ENCODE measurements at places on chromosomes 3 and 15. TPM values are rescaled to one million over a fixed set of nuclear protein-coding genes. Genes with fewer than 3 reads are reported as not detected.

ADPRH gene
- total RNA-seq: 12.3 TPM

RASL12 gene
- not detected for total RNA-seq

CHRM5 gene
- total RNA-seq: 0.31 TPM

SEMA7A gene
- total RNA-seq: 0.65 TPM

SPSB4 gene
- not detected for total RNA-seq

IL5RA gene
- total RNA-seq: not detected

GABRG3 gene
- total RNA-seq: not detected

PLSCR4 gene
- total RNA-seq: 693 TPM

CYP8B1 gene
- total RNA-seq: not detected

RAB6B gene
- 0.32 TPM for total RNA-seq

OR5H14 gene
- total RNA-seq: not detected

ANKRD34C gene
- not detected for total RNA-seq

CCNL1 gene
- 213 TPM for total RNA-seq

TAGLN3 gene
- total RNA-seq: not detected

PLCL2 gene
- 7.1 TPM for total RNA-seq

ZPLD1 gene
- total RNA-seq: not detected

PLS1 gene
- total RNA-seq: 1.8 TPM

GLDN gene
- not detected for total RNA-seq

RLBP1 gene
- not detected for total RNA-seq

CASR gene
- total RNA-seq: not detected

DUOXA2 gene
- not detected for total RNA-seq

SLC22A13 gene
- 0.16 TPM for total RNA-seq

GABRA5 gene
- total RNA-seq: not detected

SH3GL3 gene
- total RNA-seq: not detected

GOLGA8H gene
- total RNA-seq: 1.0 TPM

PDZRN3 gene
- 0.19 TPM for total RNA-seq

OR5K2 gene
- not detected for total RNA-seq

KY gene
- not detected for total RNA-seq

BLM gene
- 6.6 TPM for total RNA-seq

THAP10 gene
- total RNA-seq: 0.94 TPM

GPR149 gene
- not detected for total RNA-seq

UBL7 gene
- 16.8 TPM for total RNA-seq

BHLHE40 gene
- total RNA-seq: 6.0 TPM

PRTG gene
- total RNA-seq: 3.9 TPM

ERC2 gene
- total RNA-seq: 0.49 TPM

CCK gene
- total RNA-seq: not detected

ZNF620 gene
- 2.8 TPM for total RNA-seq

LXN gene
- total RNA-seq: 50.6 TPM

GHSR gene
- not detected for total RNA-seq

FSIP1 gene
- 0.16 TPM for total RNA-seq

PLA2G4D gene
- total RNA-seq: not detected

KIF15 gene
- total RNA-seq: 11.8 TPM

APPL1 gene
- total RNA-seq: 37.4 TPM
